Ascending aorta (tissue), 2 donors: ENCODE measurements at places on chromosomes 3 and 15.

DNA sequence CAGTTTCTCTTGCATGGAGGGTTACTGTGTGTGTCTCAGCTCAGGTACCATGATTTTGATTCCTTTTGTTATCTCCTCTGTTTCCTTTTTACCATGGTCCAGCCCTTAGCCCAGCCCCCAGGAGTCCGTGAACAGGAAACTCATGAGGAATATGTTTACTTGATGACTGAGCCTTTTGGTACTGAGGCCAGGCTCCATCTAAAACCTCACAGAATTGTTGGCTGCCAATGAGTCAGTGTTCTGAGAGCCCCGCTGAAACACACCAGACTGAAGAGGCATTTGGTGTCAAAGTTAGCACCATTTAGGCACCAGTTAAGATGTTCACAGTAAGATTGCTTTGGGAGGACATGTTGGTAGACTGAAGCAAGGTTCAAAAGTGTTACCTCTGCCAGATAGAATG is 80.9 kb downstream of the DGKG start:
- peak; percentile 75 for DNase-seq

DNA sequence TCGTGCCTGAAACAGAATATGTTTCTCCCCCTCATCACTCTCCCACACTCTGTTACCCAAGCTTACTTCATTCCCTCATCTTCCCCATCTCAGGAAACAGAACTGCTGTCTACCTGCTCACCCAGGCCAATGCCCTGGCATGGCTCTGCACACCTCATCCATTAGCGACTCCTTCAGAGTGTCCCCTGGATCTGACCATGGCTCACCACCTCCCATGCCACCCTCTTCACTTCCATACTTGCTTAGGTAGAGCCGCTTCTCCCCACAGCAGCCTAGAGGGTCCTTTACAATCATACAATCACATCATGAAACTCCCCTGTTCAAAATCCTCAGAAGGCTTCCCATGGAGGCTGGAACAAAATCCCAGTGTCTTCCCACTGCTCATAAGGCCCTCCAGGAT is 33.9 kb upstream of the RAD18 start:
- no peak for DNase-seq

GRCh38 chr15:58427987-58428386 is 3.8 kb upstream of the LIPC start:
- no peak for DNase-seq

- DNase-seq, result no peak
Measured at GRCh38 chr3:37688756-37689155, 172.9 kb upstream of the CTDSPL start.

DNA sequence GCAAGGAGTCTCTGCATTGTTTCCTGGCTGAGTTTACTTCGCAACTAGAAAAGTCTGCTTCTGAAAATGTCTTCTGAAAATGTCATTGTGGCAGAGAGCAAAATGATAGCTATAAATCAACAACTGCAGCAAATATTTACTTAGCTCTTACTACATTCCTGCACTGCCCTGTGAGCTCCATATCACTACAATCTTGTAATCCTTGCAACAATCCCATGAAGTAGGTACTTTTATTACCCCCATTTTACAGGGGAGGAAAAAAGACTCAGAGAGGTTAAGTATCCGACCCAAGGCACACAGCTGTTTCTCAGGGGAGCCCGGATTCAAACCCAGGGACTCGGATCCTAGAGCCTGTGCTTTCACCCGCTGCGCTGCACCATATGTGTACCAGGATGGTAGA is 34.2 kb upstream of the SPTBN5 start:
- no peak for DNase-seq

GRCh38 chr3:59540696-59541095 is 490.9 kb upstream of the CFAP20DC start:
- DNase-seq, result no peak

DNA sequence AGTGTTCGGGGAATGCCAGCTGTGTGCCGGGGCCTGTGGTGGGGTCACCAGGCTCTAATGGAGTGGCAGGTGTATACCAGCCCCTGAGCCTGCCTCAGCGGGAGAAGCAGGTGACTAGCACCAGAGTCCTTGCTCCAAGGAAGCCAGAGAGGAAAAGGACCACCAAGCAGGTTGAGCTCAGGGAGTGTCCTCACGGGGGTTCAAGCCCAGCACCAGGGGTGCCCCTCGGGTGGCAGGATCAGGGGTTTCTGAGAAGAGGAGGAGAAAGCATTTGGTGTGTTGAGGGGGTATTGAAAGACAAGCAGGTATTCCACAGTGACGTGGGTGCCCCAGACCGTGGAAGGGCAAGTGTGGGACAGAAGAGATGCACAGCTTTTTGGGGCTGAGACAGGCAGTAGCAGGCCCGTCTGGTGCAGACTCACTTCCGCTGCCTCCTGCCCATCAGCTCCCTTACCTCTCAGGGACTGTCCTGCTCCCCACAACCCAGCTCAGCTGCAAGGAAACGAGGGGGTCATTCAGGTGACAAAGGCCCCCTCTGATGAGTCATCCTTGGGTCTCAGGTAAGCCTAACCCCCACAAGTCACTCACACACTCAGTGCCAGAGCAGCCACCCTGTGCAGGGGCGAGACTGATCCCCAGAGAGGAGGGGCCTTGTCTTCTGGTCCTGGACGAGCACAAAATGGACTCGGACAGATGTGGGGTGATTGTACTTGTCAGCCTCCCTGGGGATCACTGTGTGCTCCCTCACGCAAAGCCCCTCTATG is 21.4 kb upstream of the POC1A start:
- DNase-seq, result no peak

- no peak for DNase-seq
Measured at GRCh38 chr15:57415602-57416001, 39.3 kb downstream of the CGNL1 start.

DNA sequence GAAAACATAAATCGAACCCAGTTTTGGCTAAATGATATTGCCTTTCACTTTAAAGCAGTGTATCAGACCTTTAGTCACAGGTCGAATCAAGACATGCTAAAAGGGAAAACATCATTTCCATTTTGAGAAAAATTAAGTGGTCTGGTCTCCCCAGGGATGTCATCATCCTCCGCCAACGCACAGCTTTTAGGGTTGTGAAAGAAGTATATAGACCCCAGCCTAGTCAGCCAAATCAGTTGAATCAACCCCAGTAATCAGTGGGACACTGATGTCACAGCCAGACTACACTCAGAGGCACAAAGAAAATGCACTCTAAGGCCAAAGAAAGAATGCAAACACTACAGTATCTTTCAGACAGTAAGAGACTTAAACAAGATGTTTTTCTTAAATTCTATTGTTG is 187.4 kb downstream of the ZIC4 start:
- DNase-seq, result no peak

GRCh38 chr3:131694376-131694775 is 191.6 kb upstream of the MRPL3 start:
- DNase-seq, result no peak

- DNase-seq, result no peak
Measured at GRCh38 chr3:37995652-37996641, 5.4 kb downstream of the VILL start.

DNA sequence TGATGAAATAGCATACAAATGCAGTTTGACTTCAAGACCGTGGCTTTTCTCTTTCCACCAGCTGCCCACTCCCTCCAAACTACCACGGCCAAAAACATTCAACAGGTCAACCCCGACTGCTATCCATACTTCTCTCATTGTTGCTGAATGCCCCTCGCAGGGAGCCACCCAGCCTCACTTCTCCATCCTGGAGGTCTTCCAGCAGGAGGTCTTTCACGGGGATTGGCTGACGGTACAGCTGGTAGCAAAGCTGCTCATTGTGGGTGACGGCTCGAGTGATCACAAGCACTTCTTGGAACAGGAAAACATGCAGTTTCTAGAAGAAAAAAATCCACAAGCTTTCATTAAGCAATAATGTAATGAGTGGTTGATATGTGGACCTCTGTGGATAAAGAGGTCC is 49.0 kb upstream of the TASOR start:
- no peak for DNase-seq

DNA sequence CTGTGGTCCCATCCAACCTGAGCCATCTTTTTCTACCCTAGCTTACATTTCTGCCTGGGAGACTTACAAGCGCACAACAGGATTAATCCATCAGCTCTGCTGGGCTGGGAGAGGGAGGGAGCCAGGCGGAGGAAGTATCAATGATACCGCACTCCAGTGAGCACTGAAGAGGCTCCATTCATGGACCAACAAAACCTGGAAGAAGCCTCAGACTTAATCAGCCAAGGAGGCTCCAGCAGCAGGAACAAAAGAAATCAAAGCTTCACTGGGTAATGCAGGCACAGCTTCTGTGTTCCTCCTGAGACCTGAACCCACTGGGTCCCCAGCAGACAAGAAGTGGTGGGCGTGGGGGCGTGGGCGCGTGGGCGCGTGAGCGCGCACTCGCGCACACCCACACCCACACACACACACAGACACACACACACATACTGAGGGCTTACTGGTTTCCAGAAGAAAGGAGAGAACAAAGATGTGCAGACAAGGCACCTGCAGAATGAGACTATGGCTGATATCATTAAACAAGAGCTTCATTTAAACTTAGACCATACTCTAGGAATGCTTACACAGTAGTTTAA is 87.0 kb upstream of the BOC start:
- no peak for DNase-seq

GRCh38 chr3:43817825-43818224 is 127.1 kb downstream of the ABHD5 start:
- no peak for DNase-seq

- DNase-seq, result no peak
Measured at GRCh38 chr3:59517388-59517787, 467.6 kb upstream of the CFAP20DC start.

- no peak for DNase-seq
Measured at GRCh38 chr3:197501879-197502620, 53.7 kb downstream of the BDH1 start.

DNA sequence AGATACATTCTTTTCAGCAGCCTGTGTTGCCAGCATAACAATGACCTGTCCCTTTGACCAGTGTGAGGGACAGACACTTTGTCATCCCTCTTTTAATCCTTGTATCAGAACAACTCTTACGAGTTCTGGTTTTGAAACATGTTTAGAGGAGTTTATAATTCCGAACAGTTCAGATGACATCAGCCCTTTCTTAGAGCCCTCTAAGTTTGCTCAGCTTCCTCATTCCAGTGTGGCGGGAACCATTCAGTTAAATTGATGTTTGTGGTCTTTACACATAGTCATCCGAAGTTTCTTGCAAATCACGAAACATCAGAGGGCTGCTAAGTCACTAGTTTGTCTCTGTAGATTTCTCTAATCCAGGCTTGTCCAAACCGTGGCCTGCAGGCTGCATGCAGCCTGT is 102.5 kb downstream of the AKAP13 start:
- DNase-seq, result no peak

- no peak for DNase-seq
Measured at GRCh38 chr3:33877187-33877586, 78.8 kb downstream of the PDCD6IP start.

GRCh38 chr3:127457094-127457475 is 133.4 kb downstream of the TPRA1 start:
- DNase-seq, result no peak

DNA sequence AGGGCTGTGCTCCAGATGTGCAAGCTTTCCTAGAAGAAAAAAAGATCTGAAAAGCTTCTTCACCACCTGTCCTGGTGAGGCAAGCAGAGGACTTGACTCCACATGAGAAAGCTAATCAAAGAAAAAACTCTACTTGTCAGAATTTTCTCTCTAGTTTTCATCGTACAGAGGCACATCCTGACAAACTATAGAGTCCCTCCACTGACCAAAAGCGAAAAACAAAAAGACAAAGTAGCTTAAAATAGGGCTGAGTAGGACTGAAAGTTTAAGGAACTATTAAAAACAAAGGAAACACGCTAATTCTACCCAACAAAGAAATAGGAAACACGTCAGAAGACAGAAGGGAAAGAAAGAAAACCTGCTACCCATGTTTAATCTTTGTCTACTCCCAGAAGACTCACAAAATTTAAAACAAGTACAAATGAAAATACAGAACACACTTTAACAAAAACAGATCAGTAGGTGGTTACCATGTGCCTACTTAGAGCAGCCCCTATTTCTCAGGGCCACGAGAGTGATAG is 26.5 kb downstream of the NANOGP8 start:
- DNase-seq, result no peak

DNA sequence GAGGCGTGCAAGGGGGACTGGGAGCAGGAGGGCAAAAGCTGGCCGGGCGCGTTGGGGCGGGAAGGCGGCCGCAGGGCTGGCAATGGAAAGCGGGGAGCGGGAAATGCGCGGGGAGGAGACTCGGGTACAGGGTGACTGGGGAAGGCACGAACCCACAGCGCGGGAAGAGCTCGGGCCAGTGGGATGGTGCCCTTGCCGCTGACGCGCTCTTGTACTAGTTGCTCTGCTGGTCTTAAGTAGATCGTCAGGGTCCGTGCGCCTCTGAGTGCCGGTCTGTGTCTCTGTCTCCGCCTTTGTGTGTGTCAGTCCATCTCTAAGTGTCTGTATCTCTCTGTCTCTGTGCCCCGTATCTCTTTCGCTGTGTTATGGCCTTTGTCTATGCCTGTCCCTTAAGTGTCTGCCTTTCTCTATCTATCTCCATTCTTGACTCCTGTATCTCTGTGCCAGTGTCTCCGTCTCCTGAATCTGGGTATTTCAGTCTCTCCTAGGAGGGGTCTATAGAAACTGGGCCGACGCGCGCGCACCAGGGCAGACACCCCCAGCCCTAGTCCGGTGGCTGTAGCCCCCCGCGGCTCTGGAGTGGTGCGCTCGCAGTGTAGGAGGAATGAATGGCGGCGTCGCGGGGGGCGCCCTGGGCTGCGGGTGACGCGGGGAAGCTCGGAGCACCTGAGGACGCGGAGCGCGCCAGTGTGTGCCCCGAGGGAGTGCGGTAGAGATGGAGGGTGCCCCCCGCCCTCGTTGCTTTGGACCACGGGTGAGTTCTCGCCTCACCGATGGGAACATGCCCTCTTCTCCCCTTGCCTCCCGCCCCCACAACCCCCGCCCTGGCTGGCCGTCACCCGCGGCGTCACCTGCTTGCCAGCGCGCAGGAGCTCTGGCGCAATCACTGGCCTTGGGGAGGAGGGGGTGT is 756 bp upstream of the CAMK2N2 start:
- DNase-seq, result no peak

DNA sequence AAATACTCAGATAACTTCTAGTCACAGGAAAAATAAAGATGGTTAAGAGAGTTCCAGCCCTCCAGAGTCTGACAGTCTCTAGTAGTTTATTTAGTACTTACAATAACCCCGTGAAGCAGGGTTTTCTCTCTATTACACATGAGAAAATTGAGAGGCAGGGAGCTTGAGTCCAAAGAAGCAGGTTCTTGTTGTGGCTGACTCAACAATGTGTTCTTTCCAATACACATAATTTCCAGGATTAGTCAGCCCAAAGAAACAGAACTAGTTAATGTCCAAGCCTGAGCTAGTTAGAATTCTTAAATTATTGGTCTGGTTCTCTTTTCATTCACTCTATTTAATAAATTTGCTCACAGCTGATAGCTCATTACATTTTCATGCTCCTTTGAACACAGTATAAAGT is 49.9 kb downstream of the ALDH1A2 start:
- DNase-seq, result no peak

DNA sequence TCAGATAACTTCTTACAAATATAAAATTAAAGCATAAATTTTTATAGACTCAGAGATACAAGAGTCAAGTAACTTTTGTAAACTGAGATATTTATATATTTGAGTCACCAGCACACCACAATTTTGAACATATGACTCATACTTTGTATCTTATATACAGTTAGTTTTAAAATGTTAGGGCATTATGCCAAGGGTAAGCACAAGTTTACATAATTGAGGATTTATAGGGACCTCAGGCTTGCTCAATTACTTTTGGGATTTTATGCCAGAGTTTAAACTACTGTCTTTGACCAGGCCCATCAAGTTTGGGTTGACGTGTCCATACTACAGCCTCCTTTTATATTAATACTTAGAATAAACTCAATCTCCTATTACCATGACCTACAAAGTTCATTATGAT is 7.4 kb upstream of the FGF7 start:
- DNase-seq, result no peak
